ENCODE measurements at places on chromosomes 13 and 19.

GRCh38 chr19:40674291-40674690 lies 16.2 kb downstream of the NUMBL start:
- DNase-seq, result no peak

DNA sequence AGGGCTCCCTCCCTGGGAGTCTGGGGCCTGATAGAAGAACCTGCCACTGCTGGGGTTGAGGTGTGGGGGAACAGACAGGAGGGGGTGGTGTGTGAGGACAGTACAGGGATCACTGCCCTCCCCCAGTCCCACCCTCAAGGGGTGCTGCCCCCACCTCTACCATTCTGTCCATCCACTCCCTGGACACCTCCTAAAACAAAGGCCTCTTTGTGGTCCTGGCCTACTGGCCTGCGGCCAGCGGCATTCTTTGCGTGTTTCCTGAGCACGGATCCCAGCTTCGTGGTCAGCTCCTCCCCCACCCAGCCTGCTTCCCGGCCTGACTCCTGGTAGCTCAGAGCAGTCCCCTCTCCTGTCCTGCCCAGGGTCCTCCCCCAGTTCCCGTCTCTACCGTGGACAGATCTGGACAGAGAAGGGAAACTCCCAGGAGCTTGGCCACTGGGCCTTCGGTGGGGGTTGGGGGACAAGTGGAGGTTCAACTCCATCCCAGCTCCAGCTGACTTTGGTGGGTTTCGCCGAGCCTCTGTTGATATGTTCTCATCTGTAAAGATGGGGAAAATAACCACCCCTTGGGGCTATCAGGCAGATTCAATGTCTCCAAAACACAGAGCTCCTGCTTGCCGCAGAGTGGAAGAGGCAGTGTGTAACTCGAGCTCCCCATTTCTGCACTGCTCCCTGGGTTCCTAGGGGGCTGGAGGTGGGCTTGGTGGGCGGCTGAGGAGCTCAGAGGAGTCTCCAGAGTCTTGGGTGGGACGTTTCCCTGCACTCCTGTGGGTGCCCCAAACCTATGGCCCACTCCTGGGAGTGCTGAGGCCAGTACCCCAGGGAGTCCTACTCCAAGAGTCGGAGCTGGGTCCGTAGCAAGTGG lies 48.7 kb downstream of the LYL1 start:
- no peak for DNase-seq

- DNase-seq, result peak; percentile 75
Measured at GRCh38 chr19:21835810-21836444, at the start of gene ZNF43. TSS of gene ZNF43 (minus strand) at chr19:21836182. CDS start at chr19:21836038, 144 bp downstream.

GRCh38 chr19:18291590-18292461 lies 10.4 kb upstream of the JUND start:
- DNase-seq, result peak; percentile 23

- no peak for DNase-seq
Measured at GRCh38 chr19:55265173-55265572, 6.4 kb upstream of the PPP6R1 start.

DNA sequence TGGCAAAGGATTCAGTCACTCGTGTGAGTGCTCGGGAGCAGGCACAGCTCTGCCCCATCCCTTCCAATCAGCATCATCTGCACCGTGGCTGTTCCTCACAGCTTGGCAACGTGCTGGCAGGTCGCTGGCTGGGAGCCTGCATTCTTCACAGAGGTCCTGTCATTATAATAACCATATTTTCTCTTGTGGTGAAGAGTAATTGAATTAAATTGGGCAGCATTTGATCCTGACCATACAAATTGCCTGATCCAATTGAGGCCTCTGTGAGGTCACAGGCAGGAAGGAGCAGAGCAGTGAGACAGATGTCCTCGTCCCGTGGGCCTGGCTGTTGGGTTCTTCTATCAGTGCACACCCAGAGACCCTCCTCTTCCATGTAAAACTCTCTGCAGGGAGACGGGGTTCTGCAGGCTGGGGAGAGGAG lies 407.8 kb downstream of the COG6 start:
- DNase-seq, result peak; percentile 89

GRCh38 chr19:6458695-6459261 lies 814 bp downstream of the SLC25A23 start:
- no peak for DNase-seq

- no peak for DNase-seq
Measured at GRCh38 chr13:46683676-46684260, 113.2 kb downstream of the ESD start.
